ENCODE measurements at places on chromosomes 4 and X.
A peak's percentile ranks its signal among the peaks of the same experiment; 100 is the strongest.

GRCh38 chr4:46874811-46875210, 34.2 kb downstream of the COX7B2 start:
- no peak for DNase-seq

GRCh38 chr4:134365852-134366251, 164.3 kb upstream of the PABPC4L start:
- no peak for DNase-seq

DNA sequence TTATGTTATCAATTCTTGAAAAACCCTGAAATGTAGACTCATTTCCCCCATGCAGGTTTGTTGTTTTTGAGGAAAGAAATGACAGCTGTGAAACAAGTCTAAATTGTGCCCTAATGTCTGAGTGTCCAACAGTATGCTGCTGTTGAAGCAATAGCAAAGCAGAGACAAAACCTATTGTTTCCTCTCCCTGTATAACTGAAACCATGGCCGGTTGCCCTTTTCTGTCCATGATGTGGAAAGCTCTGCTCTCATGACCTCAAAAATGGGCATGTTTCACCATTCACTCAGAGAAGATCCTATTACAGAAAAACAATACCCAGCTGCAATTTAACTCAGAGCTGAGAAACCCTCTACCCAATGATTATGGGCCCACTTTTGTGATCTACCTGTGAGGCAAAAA, 312.6 kb upstream of the FTHL17 start:
- no peak for DNase-seq

DNA sequence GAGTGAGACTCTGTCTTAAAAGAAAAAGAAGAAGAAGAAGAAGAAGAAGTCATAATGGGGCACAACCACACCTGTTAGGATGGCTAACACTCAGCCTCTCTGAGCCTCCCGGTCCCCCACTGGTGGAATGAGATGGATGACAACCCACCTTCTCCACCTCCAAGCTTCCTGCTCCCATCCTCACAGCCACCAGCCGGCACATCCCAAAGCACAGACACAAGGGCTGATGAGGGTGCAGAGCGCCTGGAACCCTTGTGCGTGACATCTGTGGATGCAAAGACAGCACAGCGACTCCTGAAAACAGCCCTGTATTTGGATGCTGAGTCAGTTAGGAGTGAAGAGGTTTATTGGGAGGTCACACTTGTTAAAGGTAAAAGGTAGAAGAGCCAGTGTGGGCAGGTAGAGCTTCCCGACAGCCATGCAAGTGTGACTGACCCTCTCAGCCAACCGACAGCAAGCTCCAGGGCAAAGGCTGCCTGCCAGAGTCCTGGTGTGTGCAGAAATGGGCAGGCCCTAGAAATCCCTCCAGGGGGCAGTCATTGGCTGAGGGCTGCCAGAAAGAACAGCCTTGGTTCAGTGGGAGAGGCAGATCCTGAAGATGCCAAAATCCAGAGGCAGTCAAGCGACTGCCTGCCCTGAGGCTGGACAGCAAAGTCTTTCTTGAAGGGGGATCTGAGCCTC, 26.6 kb upstream of the MAN2B2 start:
- DNase-seq, result no peak

DNA sequence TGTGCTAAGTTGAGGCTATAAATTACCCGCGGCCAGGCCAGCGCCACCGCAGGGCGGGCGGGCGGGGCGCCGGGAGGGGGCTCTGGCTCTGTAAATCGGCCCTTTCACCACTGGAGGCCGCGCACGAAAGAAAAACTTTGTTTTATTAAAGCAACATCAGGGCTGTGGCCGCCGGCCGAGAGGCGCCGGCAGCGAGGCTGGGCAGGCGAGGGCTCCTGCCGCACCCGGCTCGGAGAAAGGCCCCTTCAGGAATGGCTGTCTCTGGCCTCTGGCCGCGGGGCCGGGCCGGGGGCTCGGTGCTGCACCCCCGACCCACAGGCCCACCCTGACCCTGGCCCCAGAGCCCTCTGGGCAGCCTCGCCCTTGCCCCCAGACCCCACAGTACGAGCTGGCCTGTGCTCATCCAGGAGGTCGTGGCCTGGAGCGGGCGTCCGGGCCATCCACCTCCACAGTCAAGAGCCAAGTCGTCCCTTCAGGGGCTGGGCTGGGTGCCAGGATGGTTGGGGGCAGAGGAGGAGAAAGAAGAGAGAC, 29.5 kb upstream of the FGFR3 start:
- DNase-seq, result no peak

DNA sequence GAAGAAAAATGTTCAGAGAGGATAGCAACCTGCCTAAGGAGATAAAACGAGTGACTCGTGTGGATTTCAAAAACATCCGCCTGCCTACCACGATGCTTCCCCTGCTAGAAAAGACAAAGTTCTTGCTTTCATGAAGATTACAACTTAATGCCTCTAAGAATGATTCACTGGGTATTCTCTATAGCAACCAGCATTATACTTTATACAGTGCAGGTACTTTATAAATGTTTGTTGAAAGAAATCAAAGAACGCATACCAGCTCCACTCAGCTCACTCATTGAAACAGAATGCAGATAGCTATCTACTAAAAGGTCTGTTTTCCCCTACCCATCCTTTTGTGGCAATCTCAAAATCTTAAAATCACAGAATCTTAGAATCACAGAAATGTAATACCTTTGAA, 33.7 kb downstream of the GASK1B start:
- DNase-seq, result no peak

- no peak for DNase-seq
These were observed 67.7 kb upstream of the PGRMC2 start for GRCh38 chr4:128355305-128355704.

GRCh38 chrX:132501606-132502005, 12.8 kb upstream of the MBNL3 start:
- no peak for DNase-seq

DNA sequence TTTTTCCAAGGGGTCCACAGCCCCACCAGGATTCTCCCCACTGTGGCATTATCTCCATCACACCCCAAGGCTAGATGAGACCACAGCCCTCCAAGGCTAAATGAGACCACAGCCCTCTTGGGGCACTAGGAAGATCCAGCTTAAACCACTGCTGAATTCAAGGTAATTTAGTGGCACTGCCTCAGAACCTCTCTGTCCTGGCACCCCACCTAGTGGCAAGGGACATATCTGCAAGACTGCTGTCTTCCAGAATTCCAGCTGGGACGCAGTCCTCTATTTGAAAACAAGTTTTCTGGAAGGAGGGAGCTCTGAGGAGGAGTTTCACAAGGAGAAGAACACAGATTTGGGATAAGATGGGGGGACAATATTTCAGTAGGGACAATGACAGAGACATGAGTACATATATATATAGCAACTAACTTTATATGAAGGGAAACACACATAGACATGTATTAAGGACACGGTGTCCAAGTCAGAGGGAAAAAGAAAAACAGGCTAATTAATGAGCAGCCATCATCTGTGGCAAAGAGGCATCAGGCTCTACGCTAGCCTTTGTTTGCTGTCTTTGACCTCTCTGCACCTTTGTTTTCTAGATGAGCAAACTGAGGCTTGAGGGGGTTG, 9.3 kb downstream of the CETN2 start:
- no peak for DNase-seq

DNA sequence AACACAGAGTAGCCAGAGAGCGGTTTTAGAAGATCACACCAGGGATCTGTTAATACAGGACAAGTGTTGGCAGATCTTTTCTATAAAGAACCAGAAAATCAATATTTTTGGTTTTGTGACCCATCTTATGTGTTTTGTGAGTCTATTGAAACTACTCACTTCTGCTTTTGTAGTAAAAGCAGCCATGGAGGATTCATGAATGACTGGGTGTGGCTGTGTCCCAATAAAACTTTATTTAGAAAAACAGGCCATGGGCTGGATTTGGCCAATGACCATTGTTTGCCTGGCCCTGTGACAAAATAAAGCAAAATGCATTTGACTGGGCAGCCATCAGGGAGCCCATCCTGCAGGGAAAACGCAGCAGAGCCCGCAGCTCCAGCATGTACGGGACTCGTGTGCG, 99.9 kb upstream of the ADRA2C start:
- DNase-seq, result no peak

DNA sequence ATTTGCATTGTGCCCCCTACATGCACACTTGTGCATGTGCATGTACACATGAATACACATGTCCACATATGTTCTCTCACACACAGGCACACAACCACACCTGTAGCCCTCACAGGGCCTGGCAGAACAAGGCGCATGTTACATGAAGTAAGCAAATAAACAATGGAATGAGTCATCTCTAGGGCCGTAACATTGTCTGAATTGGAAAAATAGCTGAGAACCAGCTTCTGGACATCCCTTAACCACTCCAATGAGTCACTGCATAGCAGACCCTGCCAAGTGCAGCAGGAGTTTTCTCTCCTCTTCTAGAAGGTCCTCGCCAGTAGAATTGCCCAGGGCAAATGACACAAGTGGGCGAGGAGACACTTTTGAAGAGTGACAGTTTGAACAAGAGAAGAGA, 66.1 kb downstream of the MAGEA10 start:
- DNase-seq, result peak; percentile 8

DNA sequence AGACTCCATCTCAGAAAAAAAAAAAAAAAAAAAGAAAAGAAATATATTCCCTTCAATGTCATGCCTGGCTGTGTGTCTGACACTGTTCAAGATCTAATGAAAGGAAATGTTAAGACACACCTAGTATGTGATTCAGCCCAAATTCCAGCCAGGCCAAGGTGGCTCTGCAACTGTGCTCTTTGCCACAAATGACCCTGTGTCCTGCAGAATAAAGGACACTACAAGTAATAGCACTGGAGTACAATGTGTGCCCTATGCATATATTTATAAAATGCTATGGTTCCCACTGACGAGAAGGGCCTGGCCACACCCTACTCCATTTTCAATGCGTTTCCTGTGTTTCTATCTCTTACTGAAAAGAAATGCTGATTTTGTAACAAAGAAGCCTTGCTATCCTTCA, 98.0 kb upstream of the SORBS2 start:
- DNase-seq, result no peak

DNA sequence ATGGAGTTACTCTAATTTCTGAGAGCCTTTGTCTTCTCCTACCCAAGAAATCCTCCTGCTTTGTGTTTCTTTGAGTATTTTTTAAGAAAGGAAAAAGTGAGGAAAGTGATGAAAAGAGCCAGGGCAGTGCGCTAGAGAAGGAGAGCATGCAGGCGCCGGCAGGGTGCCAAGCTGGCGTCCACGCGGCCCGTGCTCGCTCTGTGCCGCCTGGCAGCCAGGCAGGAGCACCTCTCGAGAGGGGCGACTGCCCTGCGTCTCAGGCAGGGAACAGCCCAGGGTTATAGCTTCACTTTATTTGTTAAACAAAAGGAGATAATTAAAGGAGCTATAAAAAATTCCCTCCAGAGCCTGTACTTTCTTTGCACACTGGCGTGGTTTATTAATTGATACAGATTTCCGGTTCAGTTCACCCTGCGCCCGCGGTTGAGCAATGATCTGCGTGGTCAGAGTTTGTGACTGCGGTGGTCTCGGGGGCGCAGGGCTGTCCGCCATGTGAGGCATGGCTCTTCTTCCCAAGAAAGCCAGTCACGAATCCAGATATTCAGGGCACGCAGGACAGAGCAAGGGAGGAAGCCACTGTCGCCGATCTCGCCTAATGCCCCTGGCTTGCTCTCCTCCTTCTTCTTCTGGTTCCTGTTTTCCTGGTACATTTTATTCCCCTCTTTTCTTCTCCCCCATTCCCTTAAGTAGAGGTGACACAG, 110.8 kb upstream of the PAQR3 start:
- no peak for DNase-seq

GRCh38 chr4:182752158-182752910, 164.9 kb downstream of the DCTD start:
- peak; percentile 51 for DNase-seq

- DNase-seq, result no peak
These were observed 18.3 kb downstream of the SCD5 start for GRCh38 chr4:82780170-82780751.

DNA sequence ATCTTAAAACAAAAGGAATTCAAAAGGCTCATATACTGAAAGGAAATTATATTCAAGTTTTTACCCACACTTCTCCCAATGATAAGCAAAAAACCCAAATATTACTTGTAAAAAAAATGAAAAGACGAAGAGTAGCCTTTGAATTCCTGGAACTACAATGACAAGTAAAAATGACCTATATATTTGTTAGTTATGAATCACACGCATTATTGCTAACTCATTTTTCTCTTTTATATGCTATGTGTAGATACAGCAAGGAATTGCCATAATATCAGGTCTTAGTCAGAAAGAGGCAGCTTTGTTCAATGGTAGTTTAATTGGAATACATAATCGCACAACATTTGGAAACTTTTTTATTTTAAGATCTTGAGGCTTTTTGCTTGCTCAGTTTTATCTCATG, 22.7 kb upstream of the ASB5 start:
- no peak for DNase-seq

DNA sequence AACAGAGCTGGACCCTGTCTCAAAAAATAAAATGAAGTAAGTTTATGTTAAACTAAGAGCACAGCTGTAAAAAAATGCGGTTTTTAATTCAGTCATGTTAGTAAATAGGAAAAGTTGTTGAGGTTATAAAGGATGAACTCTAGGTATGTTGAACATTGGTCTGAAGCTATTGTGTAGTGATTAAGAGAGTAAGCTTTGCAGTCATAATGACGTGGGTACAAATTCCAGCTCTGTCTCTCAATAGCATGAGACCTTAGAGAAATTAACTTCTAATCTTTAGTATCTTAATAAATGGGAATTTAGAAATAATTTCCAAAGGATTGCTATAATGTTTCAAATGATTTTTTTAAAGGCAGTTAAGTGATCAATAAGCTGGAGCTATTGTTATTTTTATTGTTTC, 2.9 kb upstream of the YTHDC1 start:
- DNase-seq, result no peak

GRCh38 chrX:150482537-150483206, 85.7 kb upstream of the MTM1 start:
- peak; percentile 44 for DNase-seq

DNA sequence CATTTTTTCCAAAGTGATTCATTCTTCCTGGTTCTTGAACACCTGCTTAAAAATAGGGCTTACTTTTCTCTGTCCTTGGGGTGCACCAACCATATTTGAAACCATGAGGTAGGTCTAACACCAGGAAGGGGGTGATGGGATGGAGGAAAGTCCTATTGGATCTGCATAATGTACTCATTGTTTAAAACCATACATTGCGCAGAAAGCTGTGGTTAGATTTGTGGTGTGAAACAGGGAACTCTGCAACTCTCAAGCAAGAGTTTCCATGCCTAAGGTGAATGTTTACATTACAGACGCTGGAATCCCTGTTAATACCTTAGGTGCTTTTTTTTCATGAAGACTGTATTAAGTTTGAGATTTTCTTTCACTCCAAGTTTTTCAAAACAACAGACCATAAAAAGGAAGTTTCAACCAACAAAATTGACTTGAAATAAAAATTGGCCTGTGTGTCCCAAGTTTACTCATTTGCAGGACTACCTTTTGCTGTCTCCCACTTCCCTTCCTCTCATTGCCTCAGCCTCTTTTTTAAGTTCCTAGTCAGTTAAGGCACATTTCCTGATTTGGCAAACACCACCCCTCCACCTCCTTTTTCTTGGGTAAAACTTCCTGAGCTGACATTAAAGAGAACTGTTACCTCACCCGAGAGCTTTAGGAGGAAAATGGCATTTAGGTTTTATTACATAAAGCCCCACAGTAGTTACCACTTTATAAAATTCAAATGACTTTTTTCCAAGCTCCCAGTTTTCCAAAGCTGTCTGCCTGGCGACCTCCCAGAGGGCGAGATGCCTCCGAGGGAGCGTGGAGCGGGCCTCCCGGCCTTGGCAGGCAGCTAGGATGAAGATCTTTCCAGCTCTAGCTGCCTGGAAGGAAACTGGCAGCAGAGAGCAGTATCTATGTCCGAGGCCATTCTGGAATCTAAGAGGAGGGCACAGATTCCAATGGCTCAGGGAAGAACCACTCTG, 47.9 kb upstream of the RBPJ start:
- DNase-seq, result no peak

- DNase-seq, result no peak
These were observed 185.2 kb downstream of the UNC5C start for GRCh38 chr4:95363559-95363925.

GRCh38 chr4:189083769-189084168, 856.9 kb upstream of the FRG1 start:
- no peak for DNase-seq
